Urothelium cell line (cell line): ENCODE measurements at places on chromosomes 2 and 18.

GRCh38 chr2:236360496-236360895 lies 96.3 kb upstream of the ASB18 start:
- DNase-seq, result no peak

DNA sequence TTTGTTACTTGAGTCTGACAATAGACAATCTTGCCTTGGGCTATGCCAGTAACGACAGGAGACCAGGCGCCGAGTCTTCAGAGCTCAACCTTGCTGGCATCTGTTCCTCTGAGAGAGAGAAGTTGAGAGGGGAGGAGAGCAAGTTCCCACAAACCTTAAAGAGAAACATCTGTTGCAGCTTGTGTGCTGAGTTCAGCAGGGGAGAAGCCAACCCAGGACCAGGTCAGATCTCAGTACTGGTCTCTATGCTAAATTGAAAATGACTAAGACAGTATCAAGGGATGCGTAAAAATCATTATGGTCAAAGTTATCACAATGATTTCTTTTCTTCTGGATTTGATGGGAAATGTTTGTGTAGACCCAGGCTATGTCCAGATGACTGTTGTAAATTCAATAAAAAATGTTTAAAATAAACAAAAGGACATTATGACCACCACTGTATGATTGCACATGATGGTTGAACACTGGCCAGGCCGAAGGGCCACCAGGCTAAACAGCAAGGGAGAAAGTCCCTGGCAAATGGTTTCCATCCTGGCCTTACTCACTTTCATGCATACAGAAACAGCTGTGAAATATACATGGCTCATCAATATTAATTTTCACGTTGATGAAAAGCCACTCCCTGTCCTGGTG lies 100.3 kb upstream of the PMAIP1 start:
- DNase-seq, result no peak

GRCh38 chr2:44433895-44434294 lies 72.1 kb downstream of the CAMKMT start:
- DNase-seq, result no peak

DNA sequence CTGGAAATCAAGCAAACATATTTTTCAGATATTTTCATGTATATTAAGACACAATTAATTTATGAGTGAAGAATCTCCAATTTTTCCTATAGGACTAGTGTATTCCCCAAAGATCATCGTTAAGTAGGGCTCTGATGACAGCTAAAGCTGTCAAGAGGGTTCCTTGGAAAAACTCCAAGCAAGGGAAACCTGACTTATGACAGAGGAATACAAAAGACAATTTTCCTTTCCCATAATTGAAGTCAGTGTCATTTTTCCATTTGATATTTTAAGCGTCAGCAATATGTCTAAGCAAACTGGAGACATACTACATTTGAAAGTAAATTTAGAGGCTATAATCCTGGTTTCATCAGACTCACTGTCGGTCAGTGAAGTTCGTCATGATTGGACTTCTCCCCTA lies 36.1 kb downstream of the RIT2 start:
- no peak for DNase-seq

DNA sequence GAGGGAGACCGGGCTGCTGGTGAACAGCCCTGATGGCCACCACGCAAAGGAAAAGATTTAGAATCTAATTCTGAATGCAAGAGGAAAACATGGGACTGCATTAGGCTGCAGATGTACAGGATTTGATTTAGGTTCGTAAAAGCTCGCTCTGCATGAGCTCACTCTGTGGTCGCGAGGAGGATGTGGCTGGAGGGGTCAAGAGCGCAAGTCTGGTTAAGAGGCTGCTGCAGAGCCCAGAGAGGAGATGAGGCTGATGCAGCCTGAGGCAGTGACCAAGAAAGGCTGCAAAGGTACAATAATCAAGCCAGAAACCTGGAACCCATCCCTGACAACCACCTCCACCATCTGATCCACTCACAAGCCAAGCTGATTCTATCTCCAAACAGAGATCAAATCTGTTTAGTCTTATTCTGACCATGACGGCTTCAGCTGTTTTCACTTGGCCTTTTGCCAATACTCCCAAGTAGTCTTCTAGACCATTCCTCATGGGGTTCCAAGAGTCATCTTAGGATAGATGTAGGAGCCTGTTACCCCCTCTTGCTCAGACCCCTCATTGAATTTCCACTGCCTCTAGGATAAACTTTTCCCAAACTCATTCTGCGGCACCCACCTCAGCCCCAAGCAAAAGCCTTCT lies 58.9 kb upstream of the ARL4C start:
- no peak for DNase-seq

- DNase-seq, result no peak
These were observed 115.1 kb upstream of the ST6GAL2 start for GRCh38 chr2:107001062-107001461.
